ENCODE measurements at places on chromosomes 3 and 15. TPM values are rescaled to one million over a fixed set of nuclear protein-coding genes. Genes with fewer than 3 reads are reported as not detected.

Gene FETUB
- not detected for total RNA-seq

Gene FGF7
- not detected for total RNA-seq

Gene GRIP2
- total RNA-seq: not detected

Gene KLHL6
- 13.6 TPM for total RNA-seq

Gene LMAN1L
- 0.72 TPM for total RNA-seq

Gene ARHGEF26
- not detected for total RNA-seq

Gene XIRP1
- 0.40 TPM for total RNA-seq

Gene ISL2
- total RNA-seq: not detected

Gene CSPG4
- total RNA-seq: 0.07 TPM

- no peak for DNase-seq
Observed at GRCh38 chr15:59996298-59997041, 7.6 kb upstream of the FOXB1 start.

DNA sequence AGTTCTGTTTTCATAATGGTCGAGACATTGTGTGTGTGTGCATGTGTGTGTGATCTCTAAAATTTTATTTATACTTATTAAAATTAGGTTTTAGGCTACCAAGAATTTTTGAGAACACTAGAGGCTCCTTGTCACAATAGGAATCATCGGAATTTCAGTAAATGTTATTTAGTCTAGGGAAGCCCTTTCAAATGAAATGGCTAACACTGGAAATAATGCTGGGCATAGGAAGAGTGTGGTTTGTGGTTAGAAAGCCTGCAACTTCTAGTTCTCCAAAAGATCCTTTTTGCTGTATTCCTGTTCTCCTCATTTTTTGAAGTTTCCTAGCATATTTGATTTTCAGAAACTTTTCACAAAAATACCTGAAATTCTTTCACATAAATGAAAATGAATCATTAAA lies 92.5 kb upstream of the MBNL1 start:
- no peak for DNase-seq

DNA sequence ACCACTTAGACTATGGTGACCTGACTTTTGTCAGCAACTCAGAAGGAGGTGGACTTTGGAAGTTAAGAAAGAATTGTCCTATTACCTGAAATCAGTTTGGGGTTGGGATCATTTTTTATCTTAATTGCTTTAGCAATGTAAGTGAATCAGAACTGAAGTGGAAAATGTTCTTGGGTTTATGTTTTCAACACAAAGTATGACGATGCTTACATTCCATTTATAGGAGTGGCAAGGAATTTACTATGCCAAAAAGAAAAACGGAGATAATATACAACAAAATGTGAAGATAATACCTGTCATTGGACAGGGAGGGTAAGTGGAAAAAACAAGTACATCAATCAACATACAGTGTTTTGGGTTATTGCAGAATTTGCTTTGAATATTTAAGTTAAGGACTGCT lies 116.1 kb downstream of the PDE8A start:
- no peak for DNase-seq

- no peak for DNase-seq
Observed at GRCh38 chr15:101124731-101125451, 127.0 kb downstream of the CHSY1 start.

DNA sequence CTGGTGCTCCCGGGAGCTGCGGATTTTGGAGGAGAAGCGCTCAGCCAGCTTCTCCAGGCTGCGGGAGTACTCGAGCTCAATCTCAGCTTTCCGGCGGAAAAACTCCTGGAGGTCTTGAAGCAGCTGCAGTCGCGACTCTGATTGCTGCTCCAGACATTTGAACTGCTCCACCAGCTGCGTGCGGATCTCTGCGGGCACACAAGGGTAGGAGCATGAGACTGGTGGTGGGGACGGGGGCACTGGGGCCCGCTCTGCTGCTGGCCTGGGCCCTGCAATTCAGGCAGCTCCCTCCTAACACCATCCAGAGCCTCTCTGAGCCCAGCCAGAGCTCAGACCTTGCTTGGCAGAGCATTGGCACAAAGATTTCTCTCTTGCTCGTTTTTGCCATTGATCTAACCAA lies 124.7 kb downstream of the SRGAP3 start:
- no peak for DNase-seq

GRCh38 chr3:122246199-122246598 lies 62.7 kb downstream of the CASR start:
- no peak for DNase-seq

DNA sequence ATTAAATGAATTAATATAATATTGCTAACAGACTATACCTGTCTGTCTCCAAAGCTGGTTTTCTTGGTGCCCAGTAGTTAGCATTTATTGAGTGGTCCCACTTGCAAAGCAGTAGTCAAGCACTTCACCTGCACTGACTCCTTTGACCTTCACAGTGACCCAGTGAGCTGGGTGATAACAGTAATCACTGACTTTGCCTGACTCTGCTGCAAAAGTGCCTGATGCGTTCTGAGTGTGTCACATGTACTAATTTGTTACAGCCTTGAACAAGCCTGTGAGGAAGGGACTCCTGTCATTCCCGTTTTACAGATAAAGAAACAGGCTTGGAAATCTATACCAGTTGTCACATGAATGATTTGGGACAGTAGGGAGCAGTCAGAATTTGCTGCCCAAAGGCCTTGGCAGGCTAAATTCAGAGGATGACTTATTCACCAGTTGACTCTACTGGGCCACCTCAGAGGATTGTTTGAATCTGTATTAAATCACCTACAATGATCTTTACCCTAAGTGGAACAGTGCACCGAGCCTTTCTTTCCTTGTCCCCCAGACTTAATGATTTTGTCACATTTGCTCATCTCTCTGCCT lies 116.6 kb upstream of the PLXNA1 start:
- no peak for DNase-seq

GRCh38 chr15:70569091-70569713 lies 194.2 kb downstream of the UACA start:
- no peak for DNase-seq

- DNase-seq: no peak
Observed at GRCh38 chr15:29873947-29874411, 51.7 kb upstream of the TJP1 start.

DNA sequence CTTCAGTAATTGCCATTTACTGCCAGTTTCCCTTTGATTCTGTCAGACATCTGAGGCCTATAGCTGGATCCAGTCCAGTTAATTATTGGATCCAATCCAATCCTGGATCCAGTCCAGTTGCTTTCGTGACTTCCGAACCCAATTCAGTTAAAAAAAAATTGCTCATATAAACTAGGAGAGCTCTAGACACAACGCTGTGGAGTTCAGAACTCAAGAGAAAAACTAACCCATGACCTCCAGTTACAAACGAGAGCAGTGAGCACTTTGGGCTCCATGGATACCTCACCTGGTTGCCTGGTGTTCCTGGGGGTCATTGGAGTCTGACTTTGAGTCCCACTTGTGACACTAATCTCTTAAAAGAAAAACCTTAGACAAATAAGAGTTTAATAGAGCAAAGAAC lies 269.8 kb downstream of the THSD4 start:
- no peak for DNase-seq

GRCh38 chr3:153273767-153274435 lies 111.9 kb downstream of the RAP2B start:
- DNase-seq: no peak

DNA sequence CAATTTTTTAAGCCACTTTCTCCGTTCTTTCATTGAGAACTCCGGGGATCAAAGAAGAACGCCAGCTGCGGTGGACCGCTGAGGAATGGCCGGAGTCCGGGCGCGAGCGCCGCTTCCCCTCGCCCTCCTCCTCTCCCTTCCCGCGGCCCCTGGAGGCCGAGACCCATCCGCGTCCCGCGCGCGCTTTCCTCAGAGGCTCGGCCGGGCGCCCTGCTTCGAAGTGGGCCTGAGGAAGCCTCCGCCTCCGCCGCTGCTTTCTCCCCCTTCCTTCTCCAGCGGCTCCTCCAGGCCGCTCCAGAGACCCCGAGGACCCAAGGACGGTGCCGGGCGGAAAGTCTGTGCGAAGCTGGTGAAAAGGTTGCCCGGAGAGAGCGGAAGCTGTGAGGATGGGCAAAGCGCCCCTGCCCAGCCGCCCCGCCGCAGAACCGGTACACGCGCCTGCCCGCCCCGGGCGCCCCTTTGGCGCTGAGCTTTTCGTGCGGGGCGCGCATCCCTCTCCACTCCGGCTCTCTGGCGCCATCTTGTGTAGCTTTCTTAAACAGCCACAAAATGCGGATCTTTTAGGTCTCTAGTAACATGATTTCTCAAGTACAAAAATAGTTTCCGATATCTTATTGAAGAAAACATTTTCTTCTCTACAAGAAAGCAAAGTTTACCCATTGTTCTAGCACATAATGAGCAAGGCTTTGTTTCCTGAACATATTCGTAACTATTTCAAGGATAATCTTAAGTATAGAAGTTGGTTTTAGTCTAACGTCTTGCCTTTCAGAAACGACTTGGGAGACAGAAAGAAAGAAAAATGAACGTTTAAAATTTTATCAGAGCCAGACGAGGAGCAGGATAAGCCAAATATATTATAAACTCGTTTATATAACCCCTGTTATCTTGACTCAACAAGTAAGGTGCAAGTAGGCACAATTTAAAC lies 59.2 kb upstream of the FAM174B start:
- DNase-seq: peak; percentile 56

DNA sequence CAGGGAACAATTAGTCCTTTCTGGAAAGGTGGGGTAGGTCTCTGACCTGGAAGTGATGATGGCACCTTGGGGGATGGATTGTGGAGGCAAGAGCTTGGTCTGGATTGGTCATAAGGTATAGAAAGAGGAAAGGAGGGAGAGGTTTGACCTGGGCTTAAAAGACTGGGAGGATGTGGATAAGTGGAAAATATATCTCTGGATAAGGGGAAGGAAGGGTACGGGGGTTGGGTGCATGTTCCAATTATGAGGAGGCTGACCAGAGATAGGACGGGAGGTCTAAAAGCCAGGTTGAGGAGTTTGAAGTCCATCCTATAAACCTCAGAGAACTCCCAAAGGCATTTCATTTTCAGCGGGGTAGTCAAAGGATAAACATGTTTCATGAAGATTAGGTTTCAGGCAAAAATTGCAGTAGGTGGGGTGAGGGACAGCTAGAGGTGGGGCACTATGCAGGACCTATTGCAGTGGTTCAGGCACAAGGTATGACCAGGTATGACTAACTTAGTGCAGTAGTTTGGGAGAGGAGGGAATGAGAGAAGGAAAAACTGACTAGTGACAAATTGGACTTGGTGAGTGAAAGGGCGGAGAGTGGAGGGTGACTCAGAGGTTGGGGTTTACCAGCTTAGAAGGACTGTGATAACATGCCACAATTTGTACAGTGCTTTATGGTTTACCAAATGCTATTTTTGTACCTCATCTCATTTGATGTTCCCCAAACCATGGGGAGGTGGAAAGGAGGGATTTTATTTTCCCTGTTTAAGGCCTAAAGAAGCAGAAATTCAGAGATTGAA lies 10.7 kb downstream of the PDE8A start:
- no peak for DNase-seq

GRCh38 chr3:11362600-11362999 lies 90.4 kb downstream of the ATG7 start:
- DNase-seq: no peak

DNA sequence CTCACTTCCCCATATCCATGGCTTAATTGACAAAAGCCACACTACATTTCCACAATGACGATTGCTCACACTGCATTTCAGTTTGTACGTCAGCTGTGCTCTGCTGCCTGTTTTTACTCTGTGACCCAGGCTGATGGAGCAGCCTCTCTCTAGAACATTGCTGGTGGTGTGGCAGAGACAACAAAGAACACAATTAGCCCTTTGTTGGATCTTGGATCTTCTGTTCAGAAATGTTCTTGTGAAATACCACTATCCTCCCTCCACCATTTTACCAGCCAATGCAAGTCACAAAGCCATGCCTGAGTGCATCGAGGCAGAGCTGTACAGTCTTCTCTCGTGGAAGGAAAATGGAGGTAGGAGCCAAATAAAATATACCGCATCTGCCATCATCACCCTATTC lies 56.9 kb upstream of the TBC1D5 start:
- DNase-seq: no peak

DNA sequence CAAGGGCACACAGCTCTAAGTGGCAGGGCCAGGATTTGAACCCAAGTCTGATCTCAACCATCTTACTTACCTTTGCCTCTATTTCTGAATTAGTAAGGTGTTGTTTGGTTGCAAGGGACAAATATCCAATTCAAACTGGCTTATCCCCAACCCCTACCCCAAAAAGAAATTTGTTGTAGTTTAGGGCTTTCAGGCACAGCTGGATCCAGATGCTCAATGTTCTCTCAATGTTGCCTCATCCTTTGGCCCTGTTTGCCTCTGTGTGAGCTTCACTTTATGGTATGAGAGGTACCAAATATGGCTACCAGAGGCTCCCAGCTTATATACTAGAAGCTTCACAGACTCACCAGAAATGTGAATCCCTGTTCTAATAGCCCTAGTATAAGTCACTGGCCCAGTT lies 499.9 kb downstream of the SHQ1 start:
- no peak for DNase-seq

DNA sequence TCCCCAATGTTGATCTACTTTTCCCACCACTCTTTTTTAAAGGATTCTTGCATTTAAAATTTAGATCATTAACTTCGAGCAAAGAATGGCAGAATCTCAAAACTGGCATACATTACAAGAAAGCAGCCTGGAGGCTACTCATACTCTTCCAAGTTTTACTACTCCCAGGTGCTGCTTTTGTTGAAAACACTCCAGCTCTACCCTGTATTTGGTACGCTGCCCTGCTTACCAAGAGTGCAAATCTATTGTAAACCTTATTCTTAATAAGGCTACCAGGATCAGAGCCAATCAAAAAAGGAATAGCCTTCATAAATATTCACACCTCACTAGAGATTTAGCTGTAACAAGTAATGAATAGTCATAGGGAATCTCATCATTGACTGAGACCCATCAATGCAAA lies 11.6 kb upstream of the CNTN3 start:
- DNase-seq: no peak
